ENCODE measurements at places on chromosomes 7 and 10.

- no peak for DNase-seq
Observed at GRCh38 chr10:86159797-86160196, 206.8 kb downstream of the GRID1 start.

DNA sequence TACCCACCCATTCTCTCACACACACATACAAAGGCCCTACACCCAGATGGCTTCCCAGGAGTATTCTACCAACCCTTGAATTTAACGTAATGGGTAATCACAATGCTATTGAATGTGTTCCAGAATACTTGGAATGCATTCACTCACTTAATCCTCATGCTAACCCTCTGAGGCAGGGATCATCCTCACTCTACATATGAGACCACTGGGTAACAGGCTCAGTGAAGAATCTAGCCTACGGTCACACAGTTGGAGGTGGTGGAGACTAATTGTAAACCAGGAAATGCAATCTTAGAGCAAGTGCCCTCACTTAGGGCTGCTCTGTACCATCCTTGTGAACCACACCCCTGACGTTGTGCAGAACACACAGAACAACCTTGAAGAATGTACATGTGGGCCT, 87.5 kb downstream of the PPP1R3C start:
- no peak for DNase-seq

DNA sequence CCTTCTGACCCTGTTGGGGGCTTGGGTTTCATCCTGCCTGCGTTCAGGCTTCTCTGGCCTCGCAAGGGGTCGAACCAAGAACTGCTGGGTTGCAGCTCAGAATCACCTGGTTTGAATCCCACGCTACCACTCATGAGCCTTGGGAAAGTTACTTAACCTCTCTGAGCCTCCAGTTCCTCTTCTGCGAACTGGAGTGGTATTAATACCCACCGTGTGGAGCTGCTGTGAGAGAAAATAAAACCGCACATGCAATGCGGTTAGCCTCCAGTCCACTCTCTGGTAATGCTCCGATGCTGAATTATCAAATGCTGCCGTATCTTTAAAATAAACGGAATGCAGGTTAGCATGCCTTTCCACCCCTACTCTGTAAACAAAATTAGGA, 171.9 kb downstream of the ARHGAP12 start:
- DNase-seq = no peak

GRCh38 chr7:39510864-39511354, 55.3 kb upstream of the YAE1 start:
- DNase-seq = no peak

- DNase-seq = no peak
Observed at GRCh38 chr7:22082553-22082885, 136.8 kb upstream of the CDCA7L start.

- no peak for DNase-seq
Observed at GRCh38 chr7:28937619-28938018, 20.5 kb downstream of the TRIL start.

GRCh38 chr7:16765436-16765859, 11.9 kb downstream of the TSPAN13 start:
- DNase-seq = no peak

GRCh38 chr10:2358586-2358985, 621.3 kb upstream of the ADARB2 start:
- no peak for DNase-seq

- DNase-seq = no peak
Observed at GRCh38 chr10:28274475-28274874, 28.4 kb downstream of the MPP7 start.

- DNase-seq = no peak
Observed at GRCh38 chr7:155237297-155237696, 60.4 kb upstream of the INSIG1 start.

- no peak for DNase-seq
Observed at GRCh38 chr10:80161321-80162083, 29.0 kb downstream of the PLAC9 start.

DNA sequence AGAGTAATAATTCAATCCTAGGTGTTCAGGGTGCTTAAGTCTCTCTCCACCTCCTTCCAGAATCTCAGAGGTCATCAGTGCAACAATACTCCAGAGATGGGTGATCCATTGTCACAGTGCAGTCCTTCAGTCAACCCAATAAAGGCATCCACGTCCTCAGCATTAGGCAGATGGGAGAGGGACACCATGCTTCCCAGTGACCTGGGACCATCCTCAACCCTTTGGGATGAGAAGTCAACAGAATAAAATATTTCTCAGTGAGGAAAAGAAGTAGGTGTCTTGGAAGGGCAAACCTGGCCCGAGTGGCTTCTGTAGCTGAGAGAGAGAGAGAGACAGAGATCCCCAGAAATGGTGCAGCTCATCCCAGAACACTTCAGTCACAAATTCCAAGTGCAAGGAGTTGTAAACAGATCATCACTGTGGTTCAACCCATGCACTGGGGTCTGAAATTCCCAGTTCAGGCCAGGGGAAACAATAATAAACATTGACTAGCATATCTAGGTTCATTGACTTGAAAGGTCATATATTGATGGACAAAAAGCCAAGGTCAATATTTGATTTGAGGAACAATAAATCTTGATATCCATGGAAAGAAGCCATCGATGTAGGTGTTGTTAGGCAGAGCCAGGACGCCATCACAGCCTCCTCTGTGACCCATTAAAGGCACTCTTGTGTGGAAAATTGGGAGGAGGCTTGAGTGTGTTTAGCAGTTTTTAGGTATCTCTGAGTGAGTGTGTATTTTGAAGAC, 256.0 kb upstream of the ZMIZ1 start:
- no peak for DNase-seq

Measured in stimulated activated CD8-positive, alpha-beta memory T cell treated with anti-CD3 and anti-CD28 coated beads, Interleukin-15, amount 100 ng/mL, for 24 hours (primary cell).